ENCODE measurements at places on chromosomes 7 and 10.

DNA sequence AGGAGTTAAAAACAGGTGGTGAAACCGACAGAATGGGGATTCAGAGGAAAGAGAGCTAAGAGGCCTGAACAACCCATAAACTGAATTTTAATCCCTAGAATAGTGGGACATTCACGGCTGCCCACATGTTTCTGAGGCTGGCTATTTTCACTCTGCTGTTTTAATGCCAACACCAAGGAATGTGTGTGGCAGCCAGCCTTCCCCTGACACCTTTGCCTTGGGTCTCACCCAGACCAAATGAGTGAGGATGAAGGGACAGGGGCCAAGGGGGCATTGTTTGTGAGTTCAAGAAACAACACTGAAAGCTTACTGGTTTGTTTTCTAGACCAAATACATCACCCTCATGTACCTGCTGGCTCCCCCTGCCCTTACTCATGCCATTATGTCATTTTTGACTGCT lies 164.3 kb downstream of the JAZF1 start:
- no peak for DNase-seq

DNA sequence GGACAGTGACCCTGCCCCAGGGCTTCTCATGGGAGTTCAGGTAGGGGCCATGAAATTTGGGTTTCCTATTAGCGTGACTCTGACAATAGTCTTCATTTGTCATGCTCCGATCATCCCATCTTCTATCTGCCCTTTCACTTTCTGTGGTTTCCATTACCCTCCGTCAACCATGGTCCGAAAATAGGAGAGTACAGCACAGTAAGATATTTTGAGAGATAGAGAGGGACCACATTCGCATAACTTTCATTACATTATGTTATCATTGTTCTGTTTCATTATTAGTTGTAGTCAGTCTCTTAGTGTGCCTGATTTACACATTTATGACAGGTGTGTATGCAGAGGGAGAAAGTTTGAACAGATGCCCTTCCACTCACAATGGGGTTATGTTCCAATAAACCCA lies 649.2 kb downstream of the SDK1 start:
- no peak for DNase-seq

GRCh38 chr10:45179691-45180090 lies 135.7 kb downstream of the OR13A1 start:
- DNase-seq, result no peak

GRCh38 chr10:31683682-31684081 lies 244.9 kb downstream of the ARHGAP12 start:
- DNase-seq, result no peak

- no peak for DNase-seq
These were observed 308.5 kb downstream of the WDR11 start for GRCh38 chr10:121159670-121160069.

DNA sequence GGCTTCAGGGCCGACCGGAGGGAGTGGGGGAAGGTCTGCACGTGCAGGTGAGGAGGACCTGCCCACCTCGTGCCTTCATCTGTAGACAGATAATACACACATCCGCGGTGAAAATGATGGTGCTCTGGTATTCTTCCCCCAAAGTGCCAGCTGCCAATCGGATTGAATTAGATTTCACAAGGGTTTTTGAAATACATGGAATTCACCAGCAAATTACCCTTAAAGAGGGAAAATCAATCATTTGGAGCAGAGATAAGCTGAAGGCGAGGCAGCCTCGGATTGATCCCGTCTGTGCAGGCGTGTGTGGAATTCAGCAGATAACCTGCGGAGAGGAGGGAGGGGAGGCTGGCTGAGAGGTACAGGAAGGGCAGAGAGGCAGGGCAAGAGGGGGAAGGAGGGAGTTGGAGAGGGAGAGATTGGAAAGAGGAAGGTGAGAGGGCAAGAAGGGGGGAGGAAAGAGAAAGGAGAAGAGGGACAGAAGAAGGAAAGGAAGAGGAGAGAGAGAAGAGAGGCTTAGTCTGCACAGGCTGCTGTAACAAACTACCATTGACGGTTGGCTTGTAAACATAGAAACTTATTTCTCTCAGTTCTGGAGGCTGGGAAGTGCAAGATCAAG lies 84.2 kb downstream of the C10orf105 start:
- DNase-seq, result no peak

DNA sequence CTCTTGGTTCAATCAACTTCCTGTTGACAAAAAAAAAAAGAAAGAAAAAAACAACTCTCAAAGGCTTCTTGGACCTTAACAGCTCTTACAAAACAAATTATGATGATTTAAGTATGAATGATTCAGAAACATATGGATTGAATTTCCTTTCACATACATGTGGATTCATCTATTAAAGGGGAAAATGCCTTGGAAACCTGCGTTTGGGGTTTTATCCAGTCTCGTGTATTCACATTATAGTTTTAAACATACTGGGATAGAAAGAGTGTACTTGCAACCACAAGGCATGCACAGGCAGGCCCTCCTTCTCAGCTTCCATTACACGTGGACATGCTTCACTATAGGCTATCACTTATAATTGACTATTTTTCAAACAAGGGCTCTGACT lies 286.7 kb downstream of the INHBA start:
- DNase-seq, result no peak

GRCh38 chr7:141575654-141576448 lies 24.6 kb downstream of the AGK start:
- no peak for DNase-seq

GRCh38 chr10:23376229-23376655 lies 31.6 kb upstream of the C10orf67 start:
- no peak for DNase-seq

GRCh38 chr10:123942114-123942861 lies 50.7 kb upstream of the CPXM2 start:
- no peak for DNase-seq

GRCh38 chr10:97154162-97154561 lies 31.6 kb downstream of the SLIT1 start:
- DNase-seq, result no peak

DNA sequence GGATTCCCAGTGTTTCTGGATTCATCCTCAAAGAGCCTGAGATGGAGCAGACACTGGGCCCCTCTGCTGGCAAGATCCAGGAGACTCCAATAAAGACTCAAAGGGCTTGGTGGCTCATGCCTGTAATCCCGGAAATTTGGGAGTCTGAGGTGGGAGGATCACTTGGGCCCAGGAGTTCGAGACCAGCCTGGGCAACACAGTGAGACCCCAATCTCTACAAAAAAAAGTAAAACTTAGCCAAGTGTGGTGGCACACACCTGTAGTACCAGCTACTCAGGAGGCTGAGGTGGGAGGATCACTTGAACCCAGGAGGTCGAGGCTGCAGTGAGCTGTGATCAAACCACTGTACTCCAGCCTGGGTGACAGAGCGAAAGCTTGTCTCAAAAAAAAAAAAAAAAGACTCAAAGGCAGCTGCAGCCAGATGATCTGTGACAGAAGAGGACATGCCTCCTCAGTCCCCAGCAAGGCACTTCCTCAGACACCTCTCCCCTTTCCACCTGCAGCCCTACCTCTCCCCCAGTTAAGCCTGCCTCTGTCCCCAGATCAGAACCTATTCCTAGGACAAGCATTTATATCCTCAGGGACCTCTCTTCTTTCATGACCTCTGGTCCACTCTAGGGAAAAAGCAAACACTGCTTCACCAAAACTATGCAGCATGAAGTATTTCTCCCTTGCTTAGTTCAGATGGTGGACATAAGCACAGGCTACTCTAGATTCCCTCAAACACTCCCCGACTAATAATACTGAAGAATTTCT lies 27.9 kb downstream of the PDLIM1 start:
- no peak for DNase-seq

- DNase-seq, result no peak
These were observed 490.9 kb downstream of the ZWINT start for GRCh38 chr10:55870186-55870585.

GRCh38 chr7:44867073-44867995 lies 18.0 kb downstream of the PURB start:
- DNase-seq, result no peak

GRCh38 chr7:106425017-106425719 lies 140.4 kb upstream of the NAMPT start:
- DNase-seq, result no peak

DNA sequence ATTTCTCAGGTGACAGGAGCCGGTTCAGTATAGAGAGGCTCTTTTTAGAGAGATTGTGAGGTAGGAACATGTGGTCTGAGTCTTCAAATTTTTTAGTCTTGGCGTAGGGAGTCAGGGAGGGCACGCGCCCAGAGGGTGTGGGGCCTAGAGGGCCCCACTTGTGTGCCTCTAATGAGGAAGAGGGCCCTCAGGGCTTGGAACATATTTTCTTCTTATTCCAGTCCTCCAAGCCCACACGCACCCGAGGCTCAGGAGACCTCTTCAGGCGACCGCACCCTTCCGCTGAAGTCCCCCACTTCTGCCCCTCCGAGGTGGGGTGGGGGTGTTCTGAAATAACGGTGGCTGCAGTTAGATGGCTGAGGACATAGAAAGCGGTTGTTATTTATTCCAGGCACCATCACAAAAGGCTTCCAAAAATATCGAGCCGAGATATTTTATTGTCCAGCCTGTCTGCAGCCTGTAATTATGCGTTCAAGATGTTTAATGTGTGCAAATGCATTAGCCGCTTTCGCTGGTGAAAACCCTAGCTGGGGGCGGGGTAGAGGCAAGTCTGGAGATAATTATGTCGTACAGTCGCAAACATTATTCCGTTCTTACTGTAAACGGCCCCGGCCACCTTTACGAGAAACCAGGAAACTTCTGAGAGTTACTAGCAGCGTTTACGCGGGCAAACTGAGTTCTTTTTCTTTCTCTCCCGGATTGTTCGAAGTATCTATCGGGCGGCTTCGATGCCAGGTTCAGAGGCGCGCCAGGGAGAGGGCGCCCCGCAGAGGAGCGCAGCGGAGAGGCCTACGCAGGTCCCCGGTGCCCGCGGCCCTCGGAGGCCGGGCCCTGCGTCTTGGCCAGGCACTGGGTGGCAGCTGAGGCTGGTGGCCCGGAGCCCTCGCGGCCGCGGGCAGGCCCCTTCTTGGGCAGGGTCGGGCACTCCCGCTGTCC lies 12.9 kb upstream of the HOXA13 start:
- no peak for DNase-seq

DNA sequence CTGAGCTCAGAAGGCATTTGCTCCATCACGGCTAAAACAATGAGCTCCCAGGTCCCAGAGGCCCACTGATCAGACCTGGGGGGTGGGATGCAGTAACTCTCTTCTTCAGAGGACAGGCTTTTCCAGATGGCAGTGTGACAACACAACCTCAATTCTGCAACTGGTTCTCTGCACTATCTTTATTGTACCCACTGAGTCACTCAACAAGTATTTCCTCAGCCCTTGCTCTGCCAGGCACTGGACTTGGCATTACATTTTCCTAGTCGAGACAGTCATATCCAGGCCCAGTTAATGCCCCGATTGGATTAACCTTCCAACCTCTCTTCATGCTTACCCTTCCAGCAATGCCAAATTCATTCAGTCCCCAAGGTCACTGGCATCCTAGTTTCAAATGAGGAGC lies 72.6 kb downstream of the JAZF1 start:
- DNase-seq, result no peak

DNA sequence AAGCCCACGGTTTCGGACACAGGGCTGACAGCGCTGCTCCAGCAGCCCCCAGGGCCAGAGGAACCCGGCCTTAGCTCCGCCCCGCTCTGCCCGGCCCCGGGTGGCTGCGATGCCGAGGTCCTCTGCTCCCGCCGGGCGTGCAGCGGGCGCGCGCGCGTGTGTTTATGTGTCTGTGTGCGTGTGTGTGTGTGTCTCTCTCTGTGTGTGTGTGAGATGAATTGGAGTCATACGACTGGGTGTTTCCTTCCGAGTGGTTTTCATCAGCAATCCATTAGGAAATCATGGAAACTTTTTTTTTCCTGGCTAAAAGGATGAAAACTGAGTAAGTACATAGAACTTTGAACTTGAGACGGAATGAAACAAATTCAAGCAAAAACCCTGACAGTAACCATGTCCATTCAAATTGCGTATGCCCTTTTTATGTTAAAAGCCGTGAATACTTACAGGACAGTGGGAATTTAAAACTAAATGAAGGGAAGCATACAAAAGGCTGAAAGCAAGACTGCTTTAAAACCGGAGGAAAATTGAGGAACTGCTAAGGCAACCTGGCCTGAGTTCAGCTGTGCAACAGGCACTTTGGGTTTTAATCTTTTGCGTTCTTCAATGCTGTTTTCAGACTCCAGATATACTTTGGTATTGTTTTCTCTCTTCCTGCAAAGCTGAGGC lies at the start of gene CPED1:
CPED1 (plus strand) TSS at position 121 of the 666 bp plus-strand sequence. CDS start 911 bp downstream, outside the sequence.
- DNase-seq, result no peak

DNA sequence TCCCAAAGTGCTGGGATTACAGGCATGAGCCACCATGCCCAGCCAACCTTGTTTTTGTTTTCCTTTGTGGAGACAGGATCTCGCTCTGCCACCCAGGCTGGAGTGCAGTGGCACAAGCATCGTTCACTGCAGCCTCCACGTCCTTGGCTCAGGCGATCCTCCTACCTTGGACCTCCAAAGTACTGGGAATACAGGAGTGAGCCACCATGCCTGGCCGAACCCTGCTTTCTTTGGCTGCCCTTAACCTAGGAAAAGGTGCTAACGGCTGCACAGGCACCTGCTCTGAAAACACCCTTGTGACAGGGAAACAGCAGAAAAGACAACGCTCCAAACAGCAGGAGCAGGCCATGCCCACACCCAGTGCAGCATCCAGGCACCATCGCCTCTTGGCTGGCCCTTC lies 71.9 kb downstream of the OAT start:
- no peak for DNase-seq

- no peak for DNase-seq
These were observed 43.3 kb upstream of the ECHDC3 start for GRCh38 chr10:11698691-11699549.

GRCh38 chr7:121505021-121505420 lies 108.9 kb upstream of the FAM3C start:
- no peak for DNase-seq

GRCh38 chr7:82167558-82168314 lies 275.8 kb downstream of the CACNA2D1 start:
- no peak for DNase-seq

- DNase-seq, result no peak
These were observed 41.1 kb downstream of the ZC3HC1 start for GRCh38 chr7:130009848-130010688.

DNA sequence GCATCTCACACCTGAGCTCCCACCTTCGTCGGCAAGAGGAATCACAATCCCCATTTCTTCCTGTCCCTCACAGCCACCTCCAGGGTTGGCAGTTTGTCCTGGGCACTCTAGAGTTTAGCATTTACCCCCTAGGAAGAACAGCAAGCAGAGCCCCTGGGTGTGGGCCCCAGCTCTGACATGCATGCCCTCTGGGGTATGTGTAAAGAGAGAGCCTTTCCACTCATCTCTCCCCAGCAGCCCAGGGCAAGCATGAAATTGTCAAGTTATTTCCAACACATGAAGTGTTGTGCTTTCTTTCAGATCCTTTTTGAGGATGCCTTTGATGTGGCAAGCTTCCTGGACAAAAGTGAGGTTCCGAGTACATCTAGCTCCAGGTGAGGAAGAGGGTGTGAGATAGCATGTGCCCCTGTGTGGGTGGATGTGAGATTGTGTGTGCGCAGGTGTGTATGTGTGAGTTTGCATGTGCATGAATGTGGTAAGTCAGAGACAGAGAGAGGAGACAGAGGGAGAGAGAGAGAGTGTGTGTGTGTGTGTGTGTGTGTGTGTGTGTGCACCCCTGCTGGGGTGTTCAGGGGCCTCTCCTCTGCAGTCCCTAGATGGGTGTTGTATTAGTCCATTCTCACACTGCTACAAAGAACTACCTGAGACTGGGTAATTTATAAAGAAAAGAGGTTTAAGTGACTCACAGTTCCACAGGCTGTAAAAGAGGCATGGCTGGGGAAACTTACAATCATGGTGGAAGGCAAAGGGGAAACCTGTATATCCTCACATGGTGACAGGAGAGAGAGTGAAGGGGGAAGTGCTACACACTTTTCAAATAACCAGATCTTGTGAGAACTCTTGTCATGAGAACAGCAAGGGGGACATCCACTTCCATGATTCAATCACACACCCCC lies 18.1 kb downstream of the STRA8 start:
- DNase-seq, result no peak

All from iPS DF 19.7 (cell line).